Testis (tissue), 5 donors: ENCODE measurements at places on chromosomes 12 and 14. TPM values are rescaled to one million over a fixed set of nuclear protein-coding genes. Genes with fewer than 3 reads are reported as not detected.

Gene KRT86
- total RNA-seq = 2.3 TPM

Gene PLCZ1
- total RNA-seq = 13.4 TPM

Gene CEBPE
- total RNA-seq = 0.24 TPM

Gene RFX4
- total RNA-seq = 86.4 TPM

- H3K27me3 ChIP-seq = no peaks in the 10 kb centered on the region
- H3K36me3 ChIP-seq = no peaks in the 10 kb centered on the region
- no peaks in the 10 kb centered on the region for H3K4me1 ChIP-seq
- peak; percentile 85 for DNase-seq
- H3K27ac ChIP-seq = peak within 1 kb of the TSS; percentile 22
Observed at GRCh38 chr12:84912198-84913128, at the start of gene SLC6A15. Gene SLC6A15 (minus strand): TSS chr12:84912799. CDS start chr12:84892120, 20,679 bp downstream.

GRCh38 chr12:96850676-96851075 is 56.4 kb upstream of the NEDD1 start:
- no peak overlapping the region for H3K4me3 ChIP-seq
- H3K4me1 ChIP-seq = no peaks in the 10 kb centered on the region
- H3K36me3 ChIP-seq = no peaks in the 10 kb centered on the region
- H3K27me3 ChIP-seq = no peaks in the 10 kb centered on the region

DNA sequence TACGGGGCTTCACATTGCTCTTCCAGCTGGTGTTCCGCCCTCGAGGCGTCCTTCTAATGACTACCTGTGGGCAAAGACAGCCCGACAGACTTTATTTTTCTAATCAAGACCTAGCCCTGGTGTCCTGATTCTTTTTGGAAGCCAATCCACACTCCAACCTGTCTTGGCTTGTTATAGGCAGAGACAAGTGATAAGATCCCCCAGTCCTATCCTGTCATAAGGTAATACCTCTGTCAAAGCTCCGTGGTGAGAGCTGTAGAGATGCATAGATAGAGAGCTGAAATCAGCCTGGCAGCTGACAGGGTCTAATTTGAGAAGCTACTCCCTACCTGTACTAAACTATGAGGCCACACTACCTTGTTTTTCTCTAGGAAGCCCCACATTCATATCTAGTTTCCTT is 11.5 kb upstream of the WNK1 start:
- no peak overlapping the region for H3K27ac ChIP-seq
- no peaks in the 10 kb centered on the region for H3K36me3 ChIP-seq
- no peak for DNase-seq
- no peaks in the 10 kb centered on the region for H3K27me3 ChIP-seq
- H3K4me3 ChIP-seq = no peak overlapping the region
- no peaks in the 10 kb centered on the region for H3K4me1 ChIP-seq

DNA sequence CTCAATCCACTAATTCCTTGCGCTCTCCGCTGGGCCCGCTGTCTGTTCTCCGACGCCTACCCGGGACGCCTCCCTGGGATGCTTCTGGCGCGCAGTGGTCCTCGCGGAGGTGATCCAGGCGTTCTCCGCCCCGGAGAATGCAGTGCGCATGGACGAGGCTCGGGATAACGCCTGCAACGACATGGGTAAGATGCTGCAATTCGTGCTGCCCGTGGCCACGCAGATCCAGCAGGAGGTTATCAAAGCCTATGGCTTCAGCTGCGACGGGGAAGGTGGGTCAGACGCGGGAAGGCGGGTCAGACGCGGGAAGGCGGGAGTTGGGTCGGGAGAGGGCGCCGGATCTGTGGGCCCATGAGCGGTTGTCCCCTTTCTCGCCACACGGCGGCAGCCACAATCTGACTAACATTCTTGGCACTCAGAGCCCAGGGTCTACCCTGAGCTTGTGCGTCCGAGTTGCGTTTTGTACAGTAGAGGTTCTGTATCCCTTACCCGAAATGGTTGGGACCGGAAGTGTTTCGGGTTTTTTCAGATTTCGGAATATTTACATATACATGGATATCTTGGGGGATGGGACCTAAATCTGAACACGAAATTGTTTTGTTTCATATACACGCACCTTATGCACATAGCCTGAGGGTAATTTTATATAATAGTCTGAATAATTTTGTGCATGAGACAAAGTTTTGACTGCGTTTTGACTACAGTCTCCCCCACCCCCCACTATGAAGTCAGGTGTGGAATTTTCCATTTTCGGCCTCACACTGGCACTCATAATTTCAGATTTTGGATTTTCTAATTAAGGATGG is 762 bp downstream of the C12orf57 start:
- peak overlapping the region; percentile 97 for H3K27ac ChIP-seq
- H3K36me3 ChIP-seq = no peaks in the 10 kb centered on the region
- DNase-seq = peak; percentile 95
- H3K27me3 ChIP-seq = no peaks in the 10 kb centered on the region
- peaks cover 28% of the 10 kb centered on the region for H3K4me1 ChIP-seq

DNA sequence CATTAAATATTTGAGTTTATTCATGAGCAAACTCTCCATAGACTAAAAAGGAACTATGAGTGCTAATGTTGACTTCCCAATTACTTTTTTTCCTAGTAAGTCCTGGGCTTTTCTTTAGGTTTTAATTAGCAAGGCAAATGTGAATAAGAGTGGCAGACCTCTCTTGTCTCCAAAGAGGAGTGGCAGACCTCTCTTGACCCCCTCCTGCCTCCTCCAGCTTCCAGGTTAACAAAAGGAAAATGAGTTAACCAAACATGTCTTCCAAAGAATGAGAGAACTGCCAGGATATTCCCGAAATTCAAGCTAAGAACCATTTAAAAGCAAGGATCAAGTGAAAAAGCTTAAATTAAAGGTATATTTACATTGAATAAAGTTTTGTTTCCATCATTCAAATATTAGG is 253.2 kb downstream of the MDGA2 start:
- no peak overlapping the region for H3K4me3 ChIP-seq
- DNase-seq = no peak
- no peak overlapping the region for H3K27ac ChIP-seq
- H3K4me1 ChIP-seq = no peaks in the 10 kb centered on the region

DNA sequence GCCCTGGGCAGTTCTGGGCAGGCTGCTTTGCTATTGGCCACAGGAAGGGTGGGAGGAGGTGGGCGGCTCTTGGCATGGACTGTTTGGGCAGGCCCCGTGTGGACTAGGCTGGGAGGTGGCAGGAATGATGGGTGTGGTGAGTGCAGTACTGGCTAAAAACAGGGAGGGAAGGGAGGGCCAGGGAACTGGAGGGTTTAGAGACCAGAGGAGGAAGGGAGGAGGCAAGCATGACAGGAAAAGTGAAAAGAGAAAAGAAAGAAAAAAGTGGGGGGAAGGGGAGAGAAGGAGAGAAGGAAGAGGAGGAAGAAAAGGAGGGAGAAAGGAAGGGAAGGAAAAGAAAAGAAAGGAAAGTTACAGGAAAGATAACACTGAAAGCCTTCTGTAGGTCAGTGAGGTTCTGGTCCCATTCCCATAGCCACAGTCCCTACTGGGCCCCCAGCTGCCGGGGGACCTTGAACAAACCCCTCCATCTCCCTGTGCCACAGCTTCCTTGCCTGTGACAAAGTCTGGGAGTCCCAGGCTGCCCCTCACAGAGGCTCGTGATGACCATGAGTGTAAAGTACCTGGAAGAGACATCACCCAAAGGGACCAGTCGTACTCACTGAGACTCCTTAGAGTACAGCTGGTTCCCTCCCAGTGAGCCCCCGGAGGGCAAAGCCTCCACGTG is 1.1 kb upstream of the C14orf132 start:
- no peak overlapping the region for H3K27ac ChIP-seq
- H3K27me3 ChIP-seq = no peaks in the 10 kb centered on the region
- no peaks in the 10 kb centered on the region for H3K36me3 ChIP-seq
- H3K4me1 ChIP-seq = no peaks in the 10 kb centered on the region

GRCh38 chr12:125889742-125890141 is 824.5 kb downstream of the AACS start:
- no peaks in the 10 kb centered on the region for H3K4me1 ChIP-seq
- H3K27ac ChIP-seq = no peak overlapping the region
- no peak overlapping the region for H3K4me3 ChIP-seq
- no peak for DNase-seq

GRCh38 chr12:116818341-116818856 is 62.8 kb downstream of the HRK start:
- H3K36me3 ChIP-seq = no peaks in the 10 kb centered on the region
- no peaks in the 10 kb centered on the region for H3K27me3 ChIP-seq
- peak overlapping the region; percentile 84 for H3K4me3 ChIP-seq
- peak overlapping the region; percentile 96 for H3K27ac ChIP-seq

DNA sequence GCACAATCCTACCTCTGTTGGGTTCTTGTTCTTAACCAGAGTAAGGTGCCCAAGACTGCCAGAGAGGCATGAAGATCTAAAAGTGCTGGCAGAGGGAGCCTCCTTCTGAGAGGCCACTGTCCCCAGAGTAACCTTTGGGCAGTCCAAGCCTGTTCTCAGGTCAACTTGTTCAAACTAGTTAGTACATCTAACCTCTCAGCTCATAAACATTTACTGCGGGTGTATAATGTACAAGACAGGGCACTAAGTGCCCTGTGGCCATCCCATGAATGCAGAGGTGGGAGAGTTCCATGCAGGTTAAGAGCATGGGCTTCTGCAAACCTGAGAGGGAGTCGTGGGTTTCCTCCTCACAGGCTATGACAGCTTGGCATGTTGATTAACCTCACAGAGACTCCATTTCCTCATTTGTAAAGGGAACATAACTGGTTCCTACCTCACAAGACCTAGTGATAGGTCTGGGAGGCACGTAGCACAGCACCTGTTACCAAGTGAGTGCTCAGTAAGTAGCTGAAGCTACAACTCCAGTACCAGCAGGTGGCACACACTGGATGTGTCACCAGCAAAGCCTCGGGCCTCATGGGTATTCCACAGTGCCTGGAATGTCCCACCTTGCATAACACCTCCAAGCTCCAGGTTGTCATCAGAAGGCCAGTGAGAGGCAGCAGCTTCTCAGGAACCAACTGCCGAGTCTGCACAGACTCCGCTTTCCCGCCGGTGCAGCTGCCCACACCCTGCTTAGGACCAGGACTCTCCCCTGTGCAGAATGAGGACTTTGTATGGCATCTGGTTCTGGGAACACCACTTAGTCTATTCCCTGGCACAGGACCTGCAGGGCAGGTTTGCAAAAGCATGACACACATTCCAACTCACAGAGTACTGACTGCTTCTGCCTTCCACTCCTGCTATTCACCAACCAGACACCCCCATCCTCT is 4.4 kb downstream of the VDR start:
- DNase-seq = no peak
- no peaks in the 10 kb centered on the region for H3K36me3 ChIP-seq
- no peak overlapping the region for H3K4me3 ChIP-seq

DNA sequence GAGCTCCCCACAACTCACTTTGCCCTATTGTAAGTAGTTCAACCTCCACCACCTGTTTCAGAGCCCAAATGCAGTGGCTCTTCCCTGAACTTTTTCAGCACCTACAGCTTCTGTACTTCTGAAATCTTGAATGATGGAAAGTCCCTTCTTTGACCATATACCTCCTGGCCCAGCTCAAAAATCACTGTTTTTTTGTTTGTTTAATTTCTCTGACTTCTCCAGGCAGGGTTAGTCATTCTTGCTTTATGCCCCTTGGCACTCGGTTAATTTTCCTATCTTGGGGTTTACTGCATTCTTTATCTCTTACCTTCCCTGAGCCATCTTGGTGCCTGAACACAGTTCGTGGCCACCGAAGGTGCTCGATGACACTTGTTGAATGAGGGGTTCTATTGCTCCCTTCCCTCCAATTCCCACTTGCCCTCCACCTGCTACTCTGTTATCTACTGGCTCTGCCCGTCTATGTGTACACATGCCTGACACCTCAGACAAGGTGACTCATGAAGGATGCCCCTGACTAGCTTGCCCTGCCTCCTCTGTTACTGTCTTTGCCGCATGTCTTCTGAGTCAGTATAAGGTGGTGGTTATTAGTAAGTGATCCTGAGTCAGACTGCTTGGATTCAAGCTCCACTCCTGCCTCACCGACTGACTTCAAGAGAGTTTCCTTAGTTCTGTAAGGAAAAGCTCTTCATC is 4.4 kb downstream of the AMHR2 start:
- no peak overlapping the region for H3K4me3 ChIP-seq
- H3K27ac ChIP-seq = no peak overlapping the region
- no peaks in the 10 kb centered on the region for H3K27me3 ChIP-seq
- peaks cover 29% of the 10 kb centered on the region for H3K4me1 ChIP-seq
- no peak for DNase-seq

DNA sequence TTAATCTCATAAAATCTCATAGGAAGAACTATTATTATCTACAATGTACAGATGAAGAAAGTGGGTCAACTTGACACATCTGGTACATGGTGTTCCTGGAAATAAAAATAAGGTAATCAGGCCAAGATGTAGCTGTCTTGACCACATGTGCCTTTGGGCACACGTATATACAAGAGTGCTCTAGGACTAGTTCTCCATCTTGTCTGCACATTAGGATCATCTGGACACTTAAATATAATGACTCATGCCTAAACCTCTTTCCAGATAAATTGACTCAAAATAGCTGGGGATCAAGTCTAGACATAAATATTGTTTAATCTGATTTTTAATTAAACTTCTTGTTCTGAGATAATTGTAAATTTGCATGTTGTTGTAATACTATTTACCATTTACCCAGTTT is 182.6 kb downstream of the CNTN1 start:
- H3K4me1 ChIP-seq = no peaks in the 10 kb centered on the region
- no peak overlapping the region for H3K27ac ChIP-seq
- H3K27me3 ChIP-seq = no peaks in the 10 kb centered on the region
- H3K4me3 ChIP-seq = no peak overlapping the region
- no peak for DNase-seq

GRCh38 chr14:72606879-72607278 is 287.0 kb downstream of the DPF3 start:
- no peaks in the 10 kb centered on the region for H3K4me1 ChIP-seq
- no peaks in the 10 kb centered on the region for H3K27me3 ChIP-seq
- no peaks in the 10 kb centered on the region for H3K36me3 ChIP-seq

GRCh38 chr12:110916295-110916875 is 4.0 kb downstream of the MYL2 start:
- no peaks in the 10 kb centered on the region for H3K36me3 ChIP-seq
- no peak for DNase-seq
- H3K27me3 ChIP-seq = no peaks in the 10 kb centered on the region
- no peak overlapping the region for H3K4me3 ChIP-seq
- H3K4me1 ChIP-seq = no peaks in the 10 kb centered on the region

DNA sequence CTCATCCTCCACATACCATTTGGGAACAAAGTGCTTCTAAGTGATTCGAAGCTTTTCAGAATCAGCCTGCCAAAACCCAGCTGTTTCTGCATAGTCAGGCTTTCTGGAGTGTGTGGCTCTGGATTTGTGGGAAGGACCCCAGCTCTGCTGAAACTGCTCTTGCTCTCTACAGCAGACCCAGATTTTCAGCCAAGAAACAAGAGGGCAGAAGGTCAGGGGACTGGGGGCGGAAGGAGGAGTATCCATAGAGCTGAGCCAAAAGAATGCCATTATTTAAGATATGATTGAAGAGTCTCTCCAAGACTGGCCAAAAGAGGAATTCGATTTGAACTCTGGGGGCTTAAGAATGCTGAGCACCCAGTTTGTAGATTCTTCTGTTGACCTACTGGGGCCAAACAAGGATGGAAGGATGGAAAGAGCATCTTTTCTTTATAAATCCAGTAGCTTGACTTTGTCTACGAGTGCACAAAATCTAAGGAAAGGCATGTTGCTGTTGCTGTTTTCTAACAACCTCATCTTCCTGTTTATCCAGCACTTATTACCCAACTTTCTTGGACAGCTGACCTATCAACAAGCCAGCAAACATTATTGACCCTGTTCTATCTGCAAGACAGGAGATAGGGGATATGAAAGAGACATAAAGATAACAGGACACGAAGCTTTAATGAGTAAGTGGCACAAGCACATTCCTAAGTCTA is 29.2 kb downstream of the FBLN5 start:
- peak overlapping the region; percentile 79 for H3K27ac ChIP-seq
- peaks cover 17% of the 10 kb centered on the region for H3K4me1 ChIP-seq
- H3K4me3 ChIP-seq = no peak overlapping the region
- DNase-seq = peak; percentile 82
- no peaks in the 10 kb centered on the region for H3K36me3 ChIP-seq
- no peaks in the 10 kb centered on the region for H3K27me3 ChIP-seq
